ENCODE measurements at places on chromosomes 2 and 18.

GRCh38 chr2:239457586-239458445 lies 57.0 kb upstream of the HDAC4 start:
- no peak for DNase-seq

GRCh38 chr2:8413589-8414135 lies 268.2 kb upstream of the ID2 start:
- no peak for DNase-seq

DNA sequence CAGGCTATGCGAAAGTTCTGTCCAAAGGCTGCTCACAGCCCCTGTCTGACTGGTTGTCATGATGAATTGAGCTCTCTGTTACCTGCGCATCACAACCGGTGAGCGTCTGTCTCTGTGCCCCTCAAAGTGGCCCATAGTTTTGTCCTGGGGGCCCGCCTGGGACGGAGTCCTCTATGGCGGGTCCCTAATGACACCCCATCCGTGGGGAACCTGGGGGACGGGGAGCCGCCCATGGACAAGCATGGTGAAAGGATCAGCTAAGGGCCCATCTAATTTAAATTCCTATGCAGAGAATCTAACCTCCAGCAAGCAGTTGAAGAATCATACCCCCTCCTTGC lies 473 bp downstream of the ELMOD3 start:
- no peak for DNase-seq

- DNase-seq = no peak
Observed at GRCh38 chr18:61679836-61680235, 213.0 kb downstream of the RNF152 start.

GRCh38 chr2:219871351-219871750 lies 243.9 kb downstream of the SLC4A3 start:
- no peak for DNase-seq

GRCh38 chr18:58896268-58896667 lies 31.6 kb downstream of the ZNF532 start:
- DNase-seq = peak; percentile 74

DNA sequence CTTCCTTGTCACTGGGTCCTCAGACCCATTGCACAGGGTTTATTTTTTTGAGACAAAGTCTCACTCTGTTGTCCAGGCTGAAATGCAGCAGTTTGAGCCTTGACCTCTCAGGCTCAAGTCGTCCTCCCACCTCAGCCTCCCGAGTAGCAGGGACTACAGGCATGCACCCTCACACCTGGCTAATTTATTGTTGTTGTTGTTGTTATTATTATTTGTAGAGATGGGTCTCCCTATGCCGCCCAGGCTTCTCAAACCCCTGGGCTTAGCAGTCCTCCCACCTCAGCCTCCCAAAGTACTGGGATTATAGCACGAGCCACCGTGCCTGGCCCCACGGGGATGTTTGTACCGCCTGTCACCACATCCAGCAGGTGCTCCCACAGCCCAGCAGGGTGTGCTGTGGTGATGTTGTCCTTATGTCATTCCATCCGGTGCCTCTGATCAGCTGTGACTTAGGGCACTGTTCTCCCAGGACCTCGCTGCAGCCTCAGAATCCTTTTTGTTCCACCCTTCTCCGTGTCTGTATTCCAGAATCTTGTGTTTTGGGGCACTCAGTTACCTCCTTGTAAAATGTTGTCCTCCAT lies 182.3 kb downstream of the INO80D start:
- no peak for DNase-seq

Data from germinal center (tissue), 1 donor.